H9 (cell line): ENCODE measurements at places on chromosomes 12 and 14. TPM values are rescaled to one million over a fixed set of nuclear protein-coding genes. Genes with fewer than 3 reads are reported as not detected.

TMEM52B gene
- not detected in 2 replicates for total RNA-seq

KRT80 gene
- total RNA-seq: 0.07 TPM in 1 of 2 replicates, not detected in the other

COX8C gene
- total RNA-seq: not detected in 2 replicates

FKBP11 gene
- total RNA-seq: 40.8 and 43.6 TPM in 2 replicates

HHIPL1 gene
- 2.6 and 2.9 TPM in 2 replicates for total RNA-seq

NPFF gene
- not detected in 2 replicates for total RNA-seq

SIX1 gene
- total RNA-seq: 0.09 and 0.17 TPM in 2 replicates

CELA1 gene
- not detected in 2 replicates for total RNA-seq

RNU6-8 gene
- total RNA-seq: not detected in 2 replicates

ASPG gene
- 0.24 and 0.33 TPM in 2 replicates for total RNA-seq

PMCH gene
- not detected in 2 replicates for total RNA-seq

CEBPE gene
- not detected in 2 replicates for total RNA-seq

GAPDH gene
- total RNA-seq: 4,581 and 4,651 TPM in 2 replicates

C12orf54 gene
- total RNA-seq: not detected in 2 replicates

SLC17A8 gene
- total RNA-seq: not detected in 2 replicates

PPHLN1 gene
- total RNA-seq: 59.2 and 66.2 TPM in 2 replicates

FAM222A gene
- total RNA-seq: 2.8 and 3.2 TPM in 2 replicates

KDM2B gene
- total RNA-seq: 137 and 143 TPM in 2 replicates

ZNF664 gene
- 29.5 and 31.7 TPM in 2 replicates for total RNA-seq

IL26 gene
- not detected in 2 replicates for total RNA-seq

MYF5 gene
- total RNA-seq: not detected in 2 replicates

MYH6 gene
- total RNA-seq: 0.07 and 0.13 TPM in 2 replicates

ZNF384 gene
- total RNA-seq: 83.5 and 88.0 TPM in 2 replicates

ZNF268 gene
- total RNA-seq: 37.6 and 38.2 TPM in 2 replicates

MBD6 gene
- 66.0 and 66.8 TPM in 2 replicates for total RNA-seq

OAS3 gene
- total RNA-seq: 0.70 and 0.81 TPM in 2 replicates

ADCY6 gene
- total RNA-seq: 30.2 and 31.1 TPM in 2 replicates

PIANP gene
- 5.2 and 6.6 TPM in 2 replicates for total RNA-seq

ALDH6A1 gene
- total RNA-seq: 36.8 and 37.8 TPM in 2 replicates

PSMA6 gene
- 251 and 255 TPM in 2 replicates for total RNA-seq

RDH11 gene
- 83.2 and 83.4 TPM in 2 replicates for total RNA-seq

LYZ gene
- not detected in 2 replicates for total RNA-seq

DPY19L2 gene
- total RNA-seq: 4.9 and 6.1 TPM in 2 replicates
